Activated CD4-positive, alpha-beta T cell treated with anti-CD3 and anti-CD28 coated beads for 4 hours (primary cell): ENCODE measurements at places on chromosomes 2 and 18.

DNA sequence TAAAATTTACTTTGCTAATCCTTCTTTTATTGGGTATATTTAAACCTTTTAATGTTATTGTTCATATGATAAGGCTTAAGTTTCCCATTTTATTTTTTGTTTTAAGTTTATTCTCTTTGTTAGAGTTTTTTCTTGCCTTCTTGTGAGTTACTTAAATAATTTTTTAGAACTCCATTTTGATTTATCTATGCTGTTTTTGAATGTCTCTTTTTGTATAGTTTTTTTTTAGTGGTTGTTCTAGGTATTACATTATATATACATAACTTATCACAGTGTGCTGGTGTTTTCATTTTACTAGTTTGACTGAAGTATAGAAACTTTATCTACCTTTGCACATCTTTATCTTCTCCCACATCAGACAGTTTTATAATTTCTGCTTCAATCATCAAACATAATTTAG is 49.4 kb upstream of the TGFA start:
- no peak for DNase-seq

GRCh38 chr18:76741346-76741745 is 81.0 kb upstream of the ZNF236 start:
- DNase-seq = no peak

- DNase-seq = no peak
Observed at GRCh38 chr18:43442571-43442970, 165.3 kb upstream of the SYT4 start.

GRCh38 chr2:72974436-72974754 is 57.1 kb downstream of the EMX1 start:
- no peak for DNase-seq

DNA sequence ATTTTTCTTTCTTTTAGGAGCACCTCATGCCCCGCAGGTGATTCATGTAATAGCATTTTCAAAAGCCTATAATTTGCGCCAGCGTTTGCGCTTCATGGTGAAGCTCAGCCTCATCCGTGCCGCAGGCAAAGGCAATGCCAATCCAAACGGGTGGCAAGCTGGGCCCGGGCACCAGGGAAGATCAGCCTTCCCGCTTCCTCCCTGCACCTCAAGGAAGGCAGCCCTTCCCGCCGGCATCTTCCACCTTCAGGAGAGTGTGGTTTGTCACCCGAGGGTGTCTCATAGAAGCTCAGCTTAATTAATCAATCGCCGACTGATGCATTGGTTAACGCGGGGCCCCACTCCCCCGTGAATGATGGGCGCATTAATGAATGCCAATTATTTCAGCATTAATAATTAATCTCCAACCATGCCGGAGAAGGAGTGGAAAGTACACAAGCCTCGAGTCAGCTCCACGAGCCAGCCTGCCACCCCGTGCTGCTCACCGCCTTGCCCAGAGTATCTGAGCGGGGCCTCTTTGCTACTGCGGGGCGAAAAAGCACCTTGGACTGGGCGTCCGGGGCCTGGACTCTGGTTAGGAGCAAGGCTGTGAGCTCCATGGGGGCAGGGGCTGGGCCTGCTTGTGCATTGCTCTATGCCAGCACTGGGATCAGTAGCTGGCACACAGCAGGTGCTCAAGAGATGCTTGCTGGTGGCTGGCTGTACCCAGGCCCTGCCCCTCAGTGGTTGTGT is 13.0 kb downstream of the INHBB start:
- DNase-seq = no peak

GRCh38 chr2:144595279-144595678 is 75.4 kb upstream of the ZEB2 start:
- no peak for DNase-seq

DNA sequence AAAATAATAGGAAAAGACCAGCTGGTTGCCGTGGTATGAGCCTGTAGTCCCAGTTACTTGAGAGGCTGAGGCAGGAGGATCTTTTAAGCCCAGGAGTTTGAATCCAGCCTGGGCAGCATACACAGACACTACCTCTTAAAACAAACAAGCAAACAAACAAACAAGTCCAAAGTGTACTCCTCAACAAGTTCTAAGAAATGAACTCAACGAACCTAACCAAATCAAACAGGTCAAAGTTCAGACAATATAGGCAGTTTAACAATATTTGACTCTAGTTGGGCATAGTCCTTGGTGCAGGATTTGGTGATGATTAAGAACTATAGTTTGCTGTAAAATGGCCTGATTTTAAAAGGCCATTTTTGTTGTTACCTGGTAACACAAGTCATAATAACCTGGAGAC is 41.9 kb upstream of the RHOB start:
- DNase-seq = no peak
